ENCODE measurements at places on chromosomes 5 and 9. TPM values are rescaled to one million over a fixed set of nuclear protein-coding genes. Genes with fewer than 3 reads are reported as not detected.

The GCNT4 gene
- total RNA-seq = 0.25 TPM

The ADGRV1 gene
- 127 TPM for total RNA-seq

The NFX1 gene
- 14.6 TPM for total RNA-seq

The ADAMTS2 gene
- 3.0 TPM for total RNA-seq

The ACTBL2 gene
- not detected for total RNA-seq

Data from neural progenitor cell (in vitro differentiated cells).